ENCODE measurements at places on chromosomes 2 and 18. TPM values are rescaled to one million over a fixed set of nuclear protein-coding genes. Genes with fewer than 3 reads are reported as not detected.

MAP3K19 gene
- not detected for total RNA-seq

RSAD2 gene
- 1.1 TPM for total RNA-seq

HMSD gene
- total RNA-seq = 0.19 TPM

CABYR gene
- 1.1 TPM for total RNA-seq

CYTIP gene
- total RNA-seq = 3.2 TPM

EN1 gene
- not detected for total RNA-seq

- no peaks in the 10 kb centered on the region for H3K36me3 ChIP-seq
- no peaks in the 10 kb centered on the region for H3K27me3 ChIP-seq
- H3K4me3 ChIP-seq = no peak overlapping the region
- no peak overlapping the region for H3K27ac ChIP-seq
- no peak for DNase-seq
Measured at GRCh38 chr2:181978351-181979150, 7.1 kb upstream of the PPP1R1C start.

- no peak overlapping the region for H3K4me3 ChIP-seq
- peaks cover 4% of the 10 kb centered on the region for H3K4me1 ChIP-seq
- H3K27ac ChIP-seq = no peak overlapping the region
- H3K36me3 ChIP-seq = no peaks in the 10 kb centered on the region
Measured at GRCh38 chr2:30201990-30202389, 29.3 kb upstream of the LBH start.

- H3K27ac ChIP-seq = no peak overlapping the region
- no peaks in the 10 kb centered on the region for H3K36me3 ChIP-seq
- H3K4me1 ChIP-seq = no peaks in the 10 kb centered on the region
- H3K27me3 ChIP-seq = no peaks in the 10 kb centered on the region
- H3K4me3 ChIP-seq = no peak overlapping the region
Measured at GRCh38 chr2:36059691-36060090, 295.9 kb upstream of the CRIM1 start.

GRCh38 chr2:23500836-23501235 is 115.9 kb downstream of the KLHL29 start:
- peaks cover 40% of the 10 kb centered on the region for H3K4me1 ChIP-seq
- H3K27me3 ChIP-seq = no peaks in the 10 kb centered on the region
- H3K4me3 ChIP-seq = no peak overlapping the region
- no peaks in the 10 kb centered on the region for H3K36me3 ChIP-seq

DNA sequence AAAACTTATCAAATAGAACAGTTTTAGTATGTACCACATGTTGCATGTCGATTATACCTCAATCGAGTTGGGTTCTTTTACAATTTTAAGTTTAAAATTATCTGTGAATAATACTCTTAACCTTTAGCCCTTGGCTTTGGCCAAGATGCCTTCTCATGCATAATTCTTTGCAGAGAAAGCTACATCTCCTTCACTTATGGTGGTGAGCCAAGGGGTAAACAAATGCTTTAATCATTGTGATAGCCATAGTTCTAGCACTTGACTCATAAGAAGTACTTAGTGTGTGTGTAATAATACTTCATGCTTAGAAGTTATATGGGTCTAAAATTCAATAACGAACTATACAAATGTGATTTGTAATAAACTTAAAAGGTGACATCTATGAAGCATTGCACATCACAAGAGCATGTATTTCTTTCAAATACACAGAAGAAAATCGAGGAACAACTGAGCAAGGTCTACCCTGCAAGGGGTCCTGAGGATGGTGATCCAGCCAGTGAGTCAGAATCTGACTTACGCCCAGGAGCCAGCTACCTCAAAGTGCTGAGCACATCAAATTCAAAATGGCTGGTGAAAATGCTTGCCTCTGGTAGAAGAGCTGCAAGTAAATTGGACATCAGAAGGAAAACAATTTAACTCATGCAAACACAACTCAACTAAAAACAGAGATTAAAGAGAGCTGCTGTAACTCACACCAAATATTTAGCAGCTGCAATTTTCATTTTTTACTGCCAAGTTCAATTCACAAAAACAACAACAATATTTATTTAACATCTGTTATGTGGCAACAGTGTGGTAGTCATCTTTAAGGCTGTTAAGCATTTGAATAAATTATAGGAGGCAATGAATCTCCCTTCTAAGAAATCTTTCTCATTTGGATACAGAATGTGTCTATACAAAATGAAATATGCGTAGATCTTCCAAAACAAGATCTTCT is 23.8 kb upstream of the TTC39C start:
- no peak overlapping the region for H3K4me3 ChIP-seq
- peaks cover 33% of the 10 kb centered on the region for H3K4me1 ChIP-seq
- H3K27me3 ChIP-seq = no peaks in the 10 kb centered on the region
- no peak overlapping the region for H3K27ac ChIP-seq
- no peak for DNase-seq

GRCh38 chr2:434625-435024 is 146.7 kb upstream of the ALKAL2 start:
- no peaks in the 10 kb centered on the region for H3K36me3 ChIP-seq
- H3K4me3 ChIP-seq = no peak overlapping the region
- DNase-seq = no peak
- H3K27ac ChIP-seq = no peak overlapping the region

GRCh38 chr2:146826388-146826787 is 1018.4 kb upstream of the ACVR2A start:
- no peak overlapping the region for H3K27ac ChIP-seq
- H3K27me3 ChIP-seq = no peaks in the 10 kb centered on the region
- no peak overlapping the region for H3K4me3 ChIP-seq
- H3K4me1 ChIP-seq = peaks cover 14% of the 10 kb centered on the region

GRCh38 chr2:5921081-5921642 is 229.0 kb downstream of the SOX11 start:
- no peaks in the 10 kb centered on the region for H3K36me3 ChIP-seq
- no peak overlapping the region for H3K4me3 ChIP-seq
- H3K4me1 ChIP-seq = no peaks in the 10 kb centered on the region
- no peaks in the 10 kb centered on the region for H3K27me3 ChIP-seq
- no peak for DNase-seq

GRCh38 chr2:73701968-73702665 is 35.0 kb downstream of the TPRKB start:
- H3K4me1 ChIP-seq = peaks cover 34% of the 10 kb centered on the region
- H3K4me3 ChIP-seq = no peak overlapping the region
- DNase-seq = no peak
- no peaks in the 10 kb centered on the region for H3K27me3 ChIP-seq

GRCh38 chr2:201228912-201229290 is 31.4 kb upstream of the CASP8 start:
- H3K27ac ChIP-seq = no peak overlapping the region
- H3K36me3 ChIP-seq = no peaks in the 10 kb centered on the region

GRCh38 chr2:22904126-22904684 is 480.8 kb upstream of the KLHL29 start:
- H3K4me3 ChIP-seq = no peak overlapping the region
- no peaks in the 10 kb centered on the region for H3K4me1 ChIP-seq
- H3K27me3 ChIP-seq = no peaks in the 10 kb centered on the region
- H3K27ac ChIP-seq = no peak overlapping the region
- DNase-seq = no peak

GRCh38 chr2:27647289-27647688 is 16.1 kb downstream of the SUPT7L start:
- no peak overlapping the region for H3K4me3 ChIP-seq
- no peak for DNase-seq
- peaks cover 45% of the 10 kb centered on the region for H3K36me3 ChIP-seq
- H3K4me1 ChIP-seq = no peaks in the 10 kb centered on the region

GRCh38 chr18:35592298-35592697 is 10.8 kb downstream of the GALNT1 start:
- H3K4me1 ChIP-seq = no peaks in the 10 kb centered on the region
- no peak overlapping the region for H3K4me3 ChIP-seq
- H3K27me3 ChIP-seq = no peaks in the 10 kb centered on the region
- no peak overlapping the region for H3K27ac ChIP-seq

DNA sequence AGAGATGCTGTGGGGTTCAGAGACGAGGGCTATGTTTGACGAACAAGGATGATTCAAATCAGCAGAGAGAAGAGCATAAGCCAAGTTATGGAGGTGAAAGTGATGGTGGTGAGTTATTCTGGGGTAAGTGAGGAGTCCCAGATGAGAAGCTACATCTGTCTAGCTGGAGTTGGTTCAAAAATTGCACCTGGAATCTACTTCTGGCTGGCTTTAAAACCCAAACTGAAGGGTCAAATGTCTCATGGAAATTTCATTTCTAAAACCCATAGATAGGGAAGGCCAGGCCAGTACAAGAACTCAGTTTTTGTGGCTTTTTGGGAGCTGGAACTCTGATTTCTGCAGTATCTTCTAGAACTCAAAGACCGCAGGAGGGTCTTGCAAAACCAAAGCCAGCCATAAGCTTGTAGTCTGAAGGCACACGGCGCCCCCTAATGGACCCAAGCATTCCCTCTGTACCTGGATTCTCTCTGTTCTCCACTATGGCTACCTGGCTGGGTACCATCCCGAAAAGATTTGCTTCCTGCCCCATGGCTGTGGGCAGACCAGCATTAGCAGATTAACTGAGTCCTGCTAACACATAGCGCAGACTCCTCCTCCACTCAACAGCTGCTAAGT is 229.1 kb upstream of the SLC14A2 start:
- no peaks in the 10 kb centered on the region for H3K27me3 ChIP-seq
- no peaks in the 10 kb centered on the region for H3K4me1 ChIP-seq
- no peak for DNase-seq
- H3K4me3 ChIP-seq = no peak overlapping the region
- no peaks in the 10 kb centered on the region for H3K36me3 ChIP-seq
- H3K27ac ChIP-seq = no peak overlapping the region

GRCh38 chr18:63974991-63975390 is 5.1 kb downstream of the SERPINB8 start:
- H3K4me3 ChIP-seq = no peak overlapping the region
- no peaks in the 10 kb centered on the region for H3K36me3 ChIP-seq
- H3K4me1 ChIP-seq = peaks cover 10% of the 10 kb centered on the region
- no peak overlapping the region for H3K27ac ChIP-seq
- no peak for DNase-seq

DNA sequence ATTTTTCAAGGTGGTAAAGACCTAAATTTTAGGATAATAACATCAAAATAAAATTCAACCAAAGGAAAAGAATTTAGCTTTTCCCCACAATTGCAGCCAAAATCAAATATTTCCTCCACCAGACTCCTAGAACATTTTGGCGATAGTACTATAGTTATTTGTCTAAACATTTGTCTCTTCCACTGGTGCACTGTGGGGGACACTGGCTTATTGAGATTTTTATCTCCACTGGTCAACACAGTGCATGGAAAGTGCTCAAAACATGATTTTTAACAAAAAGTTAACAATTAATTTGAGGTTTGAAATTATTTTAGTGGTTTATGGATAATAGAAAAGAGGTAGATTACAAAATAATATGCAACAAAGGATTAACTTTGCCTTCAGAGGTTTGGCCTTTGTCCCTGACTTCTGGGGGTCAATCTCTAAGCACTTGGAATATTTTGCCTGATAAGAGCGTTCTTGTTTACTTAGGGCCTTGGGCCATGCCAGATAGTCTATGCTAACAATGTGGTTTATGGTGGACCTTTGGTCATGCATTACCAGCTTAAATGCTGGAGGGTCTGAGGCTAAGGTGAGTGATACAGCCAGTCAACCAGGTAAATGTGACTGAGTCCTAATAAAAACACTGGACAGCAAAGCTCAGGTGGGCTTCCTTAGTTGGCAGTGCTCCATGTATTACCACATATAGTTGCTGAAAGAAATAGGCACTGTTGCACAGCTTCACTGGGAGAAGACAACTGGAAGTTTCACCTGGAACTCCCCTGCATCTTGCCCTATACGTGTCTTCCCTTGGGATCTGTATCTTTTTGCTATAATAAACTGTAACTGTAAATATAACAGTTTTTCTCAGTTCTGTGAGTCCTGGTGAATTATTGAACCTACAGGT is 67.2 kb upstream of the SATB2 start:
- no peaks in the 10 kb centered on the region for H3K36me3 ChIP-seq
- H3K27me3 ChIP-seq = no peaks in the 10 kb centered on the region
- no peaks in the 10 kb centered on the region for H3K4me1 ChIP-seq

DNA sequence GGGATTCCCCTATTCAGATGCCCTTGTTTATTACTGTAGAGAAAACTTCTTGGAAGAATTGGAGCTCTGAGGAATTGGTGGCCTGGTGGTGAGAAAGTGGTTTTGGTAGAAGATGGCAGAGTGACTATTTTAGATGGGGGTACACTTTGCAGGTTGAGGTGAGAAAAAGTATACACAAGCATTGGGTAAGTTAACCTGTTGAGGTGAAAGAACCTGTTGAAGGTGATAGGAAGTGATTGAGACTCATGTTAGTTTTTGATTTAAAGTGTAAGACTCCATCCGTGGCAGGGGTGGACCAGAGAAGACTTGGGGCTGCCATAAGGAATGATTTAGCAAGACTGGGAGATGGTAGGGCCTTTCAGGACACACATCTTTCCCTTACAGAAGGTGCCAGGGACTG is 3.1 kb downstream of the CCT7 start:
- H3K36me3 ChIP-seq = no peaks in the 10 kb centered on the region
- no peak overlapping the region for H3K4me3 ChIP-seq
- H3K27me3 ChIP-seq = no peaks in the 10 kb centered on the region
- H3K4me1 ChIP-seq = peaks cover 65% of the 10 kb centered on the region

GRCh38 chr2:39062320-39062719 is 58.5 kb downstream of the SOS1 start:
- no peaks in the 10 kb centered on the region for H3K4me1 ChIP-seq
- H3K36me3 ChIP-seq = peaks cover 5% of the 10 kb centered on the region
- H3K27me3 ChIP-seq = no peaks in the 10 kb centered on the region
- no peak overlapping the region for H3K27ac ChIP-seq
- DNase-seq = no peak

All from esophagus squamous epithelium (tissue), 5 donors.